Upper lobe of left lung (tissue), 6 donors: ENCODE measurements at places on chromosomes 11 and 22.

DNA sequence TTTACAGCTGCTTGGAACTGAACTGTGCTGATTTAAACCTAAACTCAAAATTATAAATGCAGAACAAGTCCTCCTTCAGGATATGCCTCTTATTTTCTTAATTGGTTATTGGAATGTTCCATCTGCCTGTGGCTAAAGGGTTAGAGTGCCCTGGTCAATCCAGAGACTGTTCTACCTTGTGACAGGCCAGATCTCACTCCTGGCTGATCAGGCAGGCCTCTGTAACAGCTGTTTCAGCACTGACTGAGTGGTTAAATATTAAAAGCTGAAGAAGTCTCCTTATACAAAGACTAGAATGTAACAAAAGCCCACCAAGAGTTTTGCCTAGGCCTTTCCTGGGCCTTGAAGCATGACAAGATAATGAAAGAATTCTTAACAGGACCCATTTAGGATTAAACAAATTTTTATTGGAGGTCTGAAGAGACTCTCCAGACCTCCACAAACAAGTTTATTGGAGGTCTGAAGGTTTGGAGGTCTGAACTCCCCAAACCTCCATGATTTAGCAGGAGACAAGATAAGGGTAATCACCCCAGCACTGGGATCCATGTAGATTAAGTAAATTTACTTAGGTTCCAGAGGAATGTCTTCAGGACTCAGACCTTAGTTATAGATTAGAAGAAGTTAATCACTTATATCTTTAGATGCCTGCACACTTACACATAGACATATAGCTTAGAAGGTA, 35.8 kb downstream of the TMPRSS5 start:
- DNase-seq = no peak

GRCh38 chr11:116835042-116835772, 2.2 kb downstream of the APOA1 start:
- DNase-seq = no peak

DNA sequence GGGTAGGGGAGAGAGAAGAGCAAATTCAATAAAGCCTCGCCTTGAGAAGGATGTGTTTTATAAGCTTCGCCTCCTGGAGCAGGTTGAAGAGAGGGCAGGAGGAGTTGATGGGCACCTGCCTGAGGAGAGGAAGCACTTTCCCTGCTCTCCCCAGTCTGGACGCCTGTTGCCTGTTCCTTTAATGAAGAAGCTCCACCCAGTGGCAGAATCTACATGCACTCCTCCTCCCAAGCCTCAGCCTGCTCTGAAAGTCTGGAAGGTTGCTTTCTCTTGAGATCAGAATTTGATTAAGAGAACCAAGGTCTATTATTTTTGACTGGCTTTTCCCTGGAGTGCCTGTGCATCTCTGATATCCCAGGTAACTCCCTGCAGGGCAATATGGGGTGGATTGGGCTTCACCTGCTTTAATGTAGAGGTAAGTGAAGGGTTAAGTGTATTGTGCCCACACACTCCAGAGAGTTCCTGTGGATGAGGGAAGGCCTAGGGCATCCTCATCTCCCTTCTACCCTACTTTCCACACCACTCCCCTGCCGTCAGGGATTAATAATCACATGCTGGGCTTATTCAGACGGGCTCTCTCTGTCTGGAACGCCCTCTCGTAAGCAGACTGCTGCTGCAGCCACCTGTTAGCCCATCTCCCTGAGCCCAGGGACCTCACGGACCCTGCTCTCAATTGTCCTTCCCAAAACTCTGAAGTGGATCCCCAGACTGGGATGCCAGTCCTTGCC, 22.3 kb downstream of the NTM start:
- DNase-seq = no peak

DNA sequence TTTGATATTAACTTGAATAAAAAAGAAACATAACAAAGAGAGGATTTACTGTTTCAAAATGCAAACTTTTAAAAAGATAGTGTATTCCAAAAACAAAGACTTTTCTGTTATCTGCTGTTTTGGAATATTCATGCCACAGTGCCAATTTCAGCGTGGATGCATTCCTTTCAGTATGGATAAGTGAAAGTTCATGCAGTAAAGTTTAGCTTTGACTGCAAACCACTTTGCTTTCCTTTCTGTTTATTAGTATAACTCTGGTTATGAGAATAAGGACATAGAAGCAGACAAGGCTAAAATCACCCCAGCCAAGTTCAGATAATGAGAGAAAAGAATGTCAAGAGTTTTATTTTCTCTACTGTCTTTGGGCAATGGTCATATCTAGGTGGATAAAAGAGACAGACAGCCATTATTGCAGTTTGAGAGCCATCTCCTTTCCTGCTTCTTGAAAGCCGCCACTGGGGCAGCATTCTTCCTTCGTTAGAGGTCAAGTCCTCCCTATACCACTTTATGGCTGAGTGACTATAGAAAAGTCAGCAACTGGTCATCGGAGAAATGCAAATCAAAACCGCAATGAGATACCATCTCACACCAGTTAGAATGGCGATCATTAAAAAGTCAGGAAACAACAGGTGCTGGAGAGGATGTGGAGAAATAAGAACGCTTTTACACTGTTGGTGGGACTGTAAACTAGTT, 82.4 kb upstream of the BLID start:
- no peak for DNase-seq

DNA sequence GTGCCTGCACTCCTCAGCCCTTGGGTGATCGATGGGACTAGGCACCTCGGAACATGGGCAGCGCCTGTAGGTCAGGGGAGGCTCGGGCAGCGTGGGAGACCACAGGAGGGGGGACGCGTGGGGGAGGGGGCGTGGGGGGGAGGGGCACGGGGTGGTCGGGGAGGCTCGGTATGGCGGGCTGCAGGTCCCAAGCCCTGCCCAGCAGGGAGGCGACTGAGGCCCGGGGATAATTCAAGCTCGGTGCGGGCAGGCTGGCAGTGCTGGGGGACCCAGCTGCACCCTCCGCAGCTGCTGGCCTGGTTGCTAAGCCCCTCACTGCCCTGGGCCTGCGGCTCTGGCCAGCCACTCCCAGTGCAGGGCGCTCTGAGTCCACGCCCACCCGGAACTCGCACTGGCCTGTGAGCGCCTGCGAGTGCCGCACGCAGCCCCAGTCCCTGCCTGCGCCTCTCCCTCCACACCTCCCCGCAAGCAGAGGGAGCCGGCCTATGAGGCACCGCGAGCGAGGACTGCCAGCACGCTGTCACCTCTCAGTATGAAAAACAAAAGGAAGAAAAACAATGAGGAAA, 1698.3 kb upstream of the RAG2 start:
- DNase-seq = peak; percentile 52

DNA sequence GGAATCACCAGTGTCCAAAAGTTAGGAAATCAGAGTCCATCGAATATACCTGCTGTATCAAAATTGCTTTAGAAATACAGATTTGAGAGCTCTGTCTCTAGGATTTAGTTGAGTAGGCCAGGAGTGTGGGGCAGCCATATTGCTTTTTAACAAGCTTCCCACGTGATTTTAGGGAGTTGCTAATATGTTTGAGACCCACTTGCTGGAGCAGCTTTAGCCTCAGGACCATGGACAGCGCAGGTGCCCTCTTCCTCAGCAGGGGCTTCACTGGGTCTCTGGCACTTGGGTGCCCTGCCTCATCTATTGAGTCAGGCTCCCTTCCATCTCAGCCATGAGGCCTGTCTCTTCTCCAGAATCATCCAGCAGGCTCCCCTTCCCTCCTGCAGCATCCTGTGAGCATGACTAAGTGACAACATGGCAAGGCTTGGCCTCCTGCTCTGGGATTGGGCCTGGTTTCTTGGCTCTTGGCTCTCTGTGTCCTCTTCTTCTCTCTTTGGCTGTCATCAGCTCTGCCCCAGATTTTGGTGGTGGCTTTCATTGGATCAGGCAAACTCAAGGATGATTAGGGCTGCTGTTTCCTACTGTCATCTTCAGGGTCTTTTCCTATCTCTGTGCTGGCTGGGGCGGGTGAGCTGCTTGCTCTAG, 70.0 kb downstream of the SGSM1 start:
- no peak for DNase-seq

DNA sequence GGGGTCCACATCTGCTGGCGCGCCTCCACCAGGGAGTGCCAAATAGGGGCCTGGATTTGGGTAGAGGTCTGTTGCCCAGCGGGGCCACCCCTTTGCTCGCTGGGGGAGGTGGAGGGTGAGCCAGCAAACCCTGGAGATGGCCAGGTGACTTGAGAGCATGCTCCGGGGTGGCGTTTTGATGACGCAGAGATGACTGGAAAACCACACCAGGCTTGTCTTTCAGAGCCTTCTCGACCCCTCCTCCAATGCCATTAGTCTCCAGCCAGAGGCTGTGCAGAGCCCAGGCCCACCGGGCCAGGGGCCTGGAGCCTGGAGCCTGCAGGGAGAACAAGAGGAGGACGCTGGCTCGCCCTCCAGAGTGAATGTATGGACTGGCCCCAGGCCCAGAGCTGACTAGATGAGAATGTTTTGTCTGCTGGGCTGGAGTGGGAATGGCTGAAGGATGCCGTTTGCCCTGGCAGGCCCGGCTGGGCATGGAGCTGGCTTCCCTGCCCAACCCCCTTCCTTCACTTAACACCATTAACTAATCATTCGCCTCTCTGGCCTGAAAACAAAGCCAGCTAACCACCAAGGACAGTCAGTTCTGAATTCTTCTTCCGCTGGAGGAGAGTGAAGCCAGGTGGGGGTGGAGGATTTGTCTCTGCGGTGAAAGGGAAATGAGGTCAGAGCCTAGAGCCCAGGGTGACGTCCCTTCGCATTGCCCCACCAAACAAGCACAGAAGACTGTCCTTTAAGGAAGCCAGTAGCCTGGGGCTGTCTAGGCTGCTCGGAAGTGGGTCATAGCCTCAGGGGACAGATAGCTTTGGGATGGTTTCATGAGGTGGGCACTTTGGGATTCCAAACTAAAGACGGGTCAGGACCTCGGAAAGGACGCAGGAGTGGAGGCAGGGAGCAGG, 1.6 kb upstream of the MCAM start:
- DNase-seq = peak; percentile 58

- DNase-seq = no peak
Measured at GRCh38 chr11:59463190-59463641, 6.5 kb downstream of the OR4D6 start.

GRCh38 chr22:38187413-38188212, 6.0 kb upstream of the PLA2G6 start:
- DNase-seq = no peak

- DNase-seq = no peak
Measured at GRCh38 chr11:20775331-20775730, 105.9 kb downstream of the NELL1 start.

GRCh38 chr11:44570411-44571155, 5.1 kb downstream of the CD82 start:
- peak; percentile 56 for DNase-seq

- DNase-seq = no peak
Measured at GRCh38 chr22:29901354-29901753, 18.4 kb downstream of the MTMR3 start.

DNA sequence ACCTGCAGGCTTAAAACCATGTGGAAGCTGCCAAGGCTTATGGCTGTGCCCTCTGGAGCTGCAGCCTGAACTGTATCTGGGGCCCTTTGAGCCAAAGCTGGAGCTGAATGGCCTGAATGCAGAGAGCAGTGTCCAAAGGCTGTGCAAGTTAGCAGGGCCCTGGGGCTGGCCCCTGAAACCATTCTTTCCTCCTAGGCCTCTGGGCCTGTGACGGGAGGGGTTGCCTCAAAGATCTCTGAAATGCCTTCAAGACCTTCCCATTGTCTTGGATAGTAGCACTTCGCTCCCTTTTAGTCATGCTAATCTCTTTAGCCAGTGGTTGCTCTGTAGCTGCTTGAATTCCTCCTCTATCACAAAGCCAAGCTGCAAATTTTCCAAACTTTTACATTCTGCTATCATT, 12.8 kb upstream of the IFTAP start:
- DNase-seq = no peak

DNA sequence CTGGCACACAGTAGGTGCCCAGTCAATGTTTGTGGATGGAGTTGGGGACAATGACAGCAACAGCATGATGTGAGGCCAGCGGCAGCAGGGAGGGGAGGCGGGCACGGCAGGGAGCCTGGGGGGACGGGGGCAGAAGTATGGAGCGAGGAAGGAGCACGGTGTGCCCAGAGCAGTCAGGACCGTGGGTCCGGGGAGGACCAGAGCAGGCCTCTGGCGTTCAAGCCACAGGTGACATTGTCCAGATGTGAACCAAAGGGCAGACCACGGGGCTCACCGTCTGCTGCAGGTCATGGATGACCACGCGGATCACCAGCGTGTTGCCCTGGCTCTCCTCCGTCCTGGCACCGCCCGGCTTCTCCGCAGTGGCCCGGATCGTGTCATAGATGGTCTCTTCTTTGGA, 105.5 kb downstream of the SHANK2 start:
- DNase-seq = no peak

GRCh38 chr22:42170946-42171345, 40.3 kb upstream of the CYP2D6 start:
- no peak for DNase-seq

DNA sequence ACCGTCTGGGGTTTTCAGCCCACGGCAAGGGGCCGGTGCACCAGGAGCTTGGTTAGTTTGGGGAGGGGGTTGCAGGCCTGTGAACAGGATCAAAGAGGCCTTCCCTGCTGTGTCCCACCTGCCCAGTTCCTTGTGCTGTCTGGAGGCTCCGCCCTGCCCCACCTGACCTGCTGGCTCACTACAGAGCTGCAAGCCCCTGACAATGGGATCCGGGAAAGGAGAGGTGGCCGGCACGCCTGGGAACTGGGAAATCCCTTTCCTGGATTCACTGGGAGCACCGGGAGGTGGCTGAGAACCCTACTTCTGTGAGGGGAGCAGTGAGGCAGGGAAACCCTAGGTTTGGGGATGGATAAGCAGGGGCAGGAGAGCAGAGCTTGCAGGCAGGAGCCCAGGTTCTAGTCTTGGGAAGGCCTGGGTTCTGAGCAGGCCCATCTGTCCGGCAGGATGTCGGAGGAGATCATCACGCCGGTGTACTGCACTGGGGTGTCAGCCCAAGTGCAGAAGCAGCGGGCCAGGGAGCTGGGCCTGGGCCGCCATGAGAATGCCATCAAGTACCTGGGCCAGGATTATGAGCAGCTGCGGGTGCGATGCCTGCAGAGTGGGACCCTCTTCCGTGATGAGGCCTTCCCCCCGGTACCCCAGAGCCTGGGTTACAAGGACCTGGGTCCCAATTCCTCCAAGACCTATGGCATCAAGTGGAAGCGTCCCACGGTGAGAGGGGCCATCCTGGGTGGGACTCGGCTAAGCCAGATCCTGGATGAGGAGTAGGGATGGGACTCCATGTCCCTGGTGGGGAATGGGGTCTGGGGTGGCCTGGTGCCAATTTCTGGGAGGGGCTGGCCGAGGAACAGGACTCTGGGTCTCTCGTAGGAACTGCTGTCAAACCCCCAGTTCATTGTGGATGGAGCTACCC, 786 bp downstream of the CAPN1 start:
- DNase-seq = peak; percentile 56

- DNase-seq = no peak
Measured at GRCh38 chr11:3193373-3194015, 25.1 kb downstream of the MRGPRG start.
